Right ventricle myocardium inferior (tissue), 1 donor: ENCODE measurements at places on chromosomes 2 and 18.

DNA sequence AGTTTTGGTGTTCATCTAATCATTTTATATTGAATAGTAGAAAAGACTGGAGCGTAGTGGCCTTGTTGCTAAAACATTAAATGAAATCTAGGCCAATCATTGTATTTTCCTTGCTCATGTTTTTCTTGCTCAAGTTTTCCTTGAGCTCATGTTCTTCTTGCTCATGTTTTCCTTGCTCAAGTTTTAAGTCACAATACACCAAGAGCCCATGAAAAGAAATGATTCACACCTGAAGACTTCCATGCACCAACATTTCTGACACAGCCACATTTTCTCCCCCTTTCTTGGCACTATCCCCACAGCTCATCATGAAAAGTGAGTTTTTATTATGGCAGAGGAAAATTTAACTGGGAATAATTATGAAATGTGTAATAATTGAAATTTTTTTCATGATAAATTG lies 92.0 kb downstream of the LRP1B start:
- DNase-seq, result no peak

GRCh38 chr2:127014630-127015029 lies 92.3 kb downstream of the BIN1 start:
- no peak for DNase-seq

GRCh38 chr18:61946449-61946848 lies 53.6 kb upstream of the RNF152 start:
- DNase-seq, result no peak

GRCh38 chr2:105541189-105542050 lies 142.6 kb upstream of the FHL2 start:
- no peak for DNase-seq

DNA sequence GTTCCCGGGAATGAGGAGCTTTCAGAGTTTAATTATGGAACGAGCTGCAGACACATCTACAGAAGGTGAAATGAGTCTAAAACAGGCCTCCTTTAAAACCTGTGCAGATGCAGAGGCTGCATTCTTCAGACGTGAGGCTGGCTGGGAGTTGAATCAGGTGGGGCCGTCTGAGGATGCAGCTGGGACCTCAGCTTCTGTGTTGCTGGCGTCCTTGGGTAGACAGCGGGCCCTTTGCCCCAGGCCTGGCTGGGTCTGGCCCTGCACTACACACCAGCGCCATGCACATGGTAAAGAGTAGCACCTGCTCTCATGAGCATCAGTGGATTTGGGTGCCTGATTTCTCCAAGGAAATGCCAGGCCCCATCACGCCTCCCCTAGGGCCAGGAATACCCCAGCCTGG lies 67.3 kb downstream of the TMEM18 start:
- no peak for DNase-seq

- peak; percentile 68 for DNase-seq
These were observed 607 bp downstream of the LAMA3 start for GRCh38 chr18:23689616-23690504.

- DNase-seq, result no peak
These were observed 16.8 kb downstream of the AP1S3 start for GRCh38 chr2:223820549-223820948.

DNA sequence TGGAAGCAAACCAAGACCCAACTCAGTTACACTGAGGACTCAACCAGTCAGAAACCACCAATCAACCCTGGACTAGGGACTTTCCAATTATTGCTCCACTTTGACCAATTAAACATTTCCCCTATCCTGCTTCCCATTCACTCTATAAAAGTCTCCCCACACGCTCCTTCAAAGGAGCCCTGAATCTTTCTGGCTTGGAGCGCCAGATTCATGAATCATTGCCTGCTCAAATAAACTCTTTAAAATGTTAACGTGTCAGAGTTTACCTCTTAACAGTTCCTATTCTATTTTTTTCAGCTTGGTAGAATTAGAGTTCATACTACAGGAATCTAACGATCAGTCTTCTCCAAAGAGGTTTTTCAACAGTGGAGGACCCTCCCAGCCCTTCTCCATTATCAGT lies 20.7 kb upstream of the SULT1C2 start:
- DNase-seq, result no peak

GRCh38 chr2:180101846-180102245 lies 94.7 kb upstream of the CWC22 start:
- no peak for DNase-seq

DNA sequence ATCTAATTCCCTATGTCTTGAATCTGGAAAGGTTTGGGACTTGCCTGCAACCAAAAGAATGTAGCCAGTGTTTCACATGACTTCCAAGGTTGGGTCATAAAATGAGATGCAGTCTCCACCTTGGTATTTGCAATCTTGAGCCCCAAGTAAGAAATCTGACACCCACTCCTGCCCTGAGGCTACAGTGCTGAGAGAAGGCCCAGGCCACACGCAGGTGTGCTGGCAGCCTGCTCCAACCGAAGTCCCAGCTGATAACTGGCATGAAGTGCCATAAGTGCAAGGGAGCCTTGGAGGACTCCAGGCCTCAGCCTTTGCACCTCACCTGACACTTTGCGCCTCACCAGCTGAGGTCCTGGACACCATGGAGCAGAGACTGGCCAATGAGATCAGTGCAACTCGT lies 182.7 kb downstream of the ANAPC1 start:
- DNase-seq, result no peak

GRCh38 chr2:120826260-120826648 lies 90.6 kb downstream of the GLI2 start:
- DNase-seq, result no peak

- DNase-seq, result peak; percentile 8
These were observed 22.8 kb downstream of the ANO7 start for GRCh38 chr2:241211276-241211675.

DNA sequence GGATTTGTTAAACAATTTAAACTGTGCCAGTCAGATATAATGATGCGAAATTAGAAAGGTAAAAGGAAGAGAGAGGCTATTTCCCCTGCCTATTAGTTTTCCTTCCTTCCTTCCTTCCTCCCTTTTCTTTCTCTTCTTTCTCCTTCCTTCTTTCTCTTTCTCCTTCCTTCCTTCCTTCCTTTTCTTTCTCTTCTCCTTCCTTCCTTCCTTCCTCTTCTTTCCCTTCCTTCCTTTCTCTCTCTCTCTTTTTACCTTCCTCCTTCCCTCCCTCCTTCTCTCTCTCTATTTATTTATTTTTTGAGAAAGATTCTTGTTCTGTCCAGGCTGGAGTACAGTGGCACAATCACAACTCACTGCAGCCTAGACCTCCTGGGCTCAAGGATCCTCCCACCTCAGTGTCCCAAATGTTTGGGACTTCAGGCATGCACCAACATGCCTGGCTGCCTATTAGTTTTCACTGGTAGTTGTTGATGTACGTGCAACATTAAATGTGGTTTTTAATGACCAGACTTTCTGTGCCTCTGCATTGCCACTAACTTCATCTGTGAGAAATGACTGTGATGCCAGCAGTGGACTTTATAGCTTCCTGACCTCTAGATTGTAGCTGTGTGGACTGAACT lies 48.7 kb upstream of the NFE2L2 start:
- no peak for DNase-seq

DNA sequence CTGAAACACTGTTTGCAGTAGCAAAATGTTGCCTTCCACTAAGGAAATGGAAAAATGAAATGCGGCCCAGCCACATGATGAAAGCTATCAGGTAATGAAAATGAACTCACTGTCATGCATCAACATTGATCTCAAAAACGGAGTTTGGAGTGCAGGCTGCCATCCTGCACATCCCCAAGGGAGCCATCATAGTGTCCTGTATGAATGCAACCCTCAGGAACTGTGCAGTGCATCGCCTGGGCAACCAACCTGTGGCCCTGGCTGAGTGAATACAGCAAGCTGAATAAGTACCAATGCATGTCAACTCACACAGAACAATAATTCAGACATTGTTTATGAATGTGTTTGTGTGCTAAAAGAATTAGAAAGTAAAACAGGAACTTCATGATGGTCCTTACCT lies 23.1 kb upstream of the TXNDC2 start:
- no peak for DNase-seq

DNA sequence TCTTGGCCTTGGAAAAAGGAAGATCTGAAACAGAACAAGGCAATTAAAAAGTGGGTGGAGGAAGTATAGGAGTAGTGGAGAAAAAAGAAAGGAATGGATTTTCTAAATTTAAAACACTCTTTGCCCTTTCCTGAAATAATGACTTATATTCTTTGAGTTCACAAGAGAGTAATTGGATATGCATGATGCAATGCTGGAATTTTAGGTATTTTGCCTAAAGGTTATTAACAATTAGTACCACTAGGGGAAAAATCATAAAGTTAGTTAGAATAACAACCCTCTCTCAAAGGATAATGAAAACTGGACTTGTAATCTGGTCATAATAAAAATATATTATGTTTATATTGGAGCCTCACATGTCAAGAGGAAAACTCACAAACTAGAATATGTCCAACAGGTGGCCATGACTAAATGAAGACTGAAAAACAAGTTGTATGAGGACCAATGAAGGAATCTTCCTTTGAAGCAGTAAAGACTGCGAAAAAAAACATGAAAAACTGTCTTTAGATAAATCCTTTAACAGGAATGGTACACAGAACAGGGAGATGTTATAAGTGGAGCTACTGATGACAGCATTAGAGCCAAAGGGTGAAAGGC lies 281.8 kb downstream of the NCKAP5 start:
- no peak for DNase-seq

DNA sequence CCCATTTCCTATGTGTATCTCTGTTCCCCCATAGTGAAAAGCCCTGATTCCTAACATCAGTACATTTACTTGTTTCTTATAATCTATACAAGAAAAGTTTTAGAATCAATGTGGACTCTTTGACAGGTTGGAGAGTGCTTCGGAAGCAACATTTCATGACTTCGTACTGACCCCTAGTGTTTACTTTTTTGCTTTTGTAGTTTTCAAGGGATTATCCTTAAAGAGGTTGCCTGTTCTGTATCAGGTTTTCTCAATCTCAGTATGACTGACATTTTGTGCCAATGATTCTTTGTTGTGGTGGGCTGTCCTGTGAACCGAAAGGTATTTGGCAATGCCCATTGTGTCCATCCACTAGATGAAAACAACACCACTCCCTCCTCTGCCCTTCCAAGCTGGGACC lies 43.3 kb upstream of the SERPINB2 start:
- no peak for DNase-seq

GRCh38 chr2:25174192-25174861 lies 5.9 kb upstream of the POMC start:
- DNase-seq, result no peak

DNA sequence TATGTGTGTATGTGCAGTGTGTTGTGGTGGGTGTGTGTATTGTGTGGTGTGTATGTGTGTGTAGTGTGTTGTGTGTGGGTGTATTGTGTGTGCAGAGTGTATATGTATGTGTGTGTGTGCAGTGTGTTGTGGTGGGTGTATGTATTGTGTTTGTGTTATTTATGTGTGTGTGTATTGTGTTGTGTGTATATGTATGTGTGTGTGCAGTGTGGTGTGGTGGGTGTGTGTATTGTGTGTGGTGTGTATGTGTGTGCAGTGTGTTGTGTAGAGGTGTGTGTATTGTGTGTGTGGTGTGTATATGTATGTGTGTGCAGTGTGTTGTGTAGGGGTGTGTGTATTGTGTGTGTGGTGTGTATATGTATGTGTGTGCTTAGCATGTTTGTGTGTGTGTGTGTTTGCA lies 24.3 kb downstream of the ACKR3 start:
- no peak for DNase-seq

DNA sequence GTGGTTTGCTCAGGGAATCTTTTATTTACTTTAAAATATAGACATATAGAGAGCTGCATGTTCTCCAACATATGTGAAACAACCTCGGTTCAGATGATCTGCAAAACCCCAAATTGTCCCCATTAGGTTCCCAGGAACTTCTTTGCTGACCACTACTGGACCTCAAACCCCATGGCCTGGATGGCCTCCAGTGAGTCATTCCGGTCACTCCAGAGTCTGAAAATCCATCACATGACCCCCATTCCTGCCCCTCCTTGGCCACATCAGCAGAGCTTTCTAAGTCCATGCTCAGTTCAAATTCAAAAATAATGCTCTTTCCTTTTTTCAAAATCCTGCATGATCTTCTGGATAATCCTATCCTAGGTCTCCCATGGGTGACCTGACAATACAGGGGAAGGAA lies 271.0 kb downstream of the TNS1 start:
- no peak for DNase-seq

DNA sequence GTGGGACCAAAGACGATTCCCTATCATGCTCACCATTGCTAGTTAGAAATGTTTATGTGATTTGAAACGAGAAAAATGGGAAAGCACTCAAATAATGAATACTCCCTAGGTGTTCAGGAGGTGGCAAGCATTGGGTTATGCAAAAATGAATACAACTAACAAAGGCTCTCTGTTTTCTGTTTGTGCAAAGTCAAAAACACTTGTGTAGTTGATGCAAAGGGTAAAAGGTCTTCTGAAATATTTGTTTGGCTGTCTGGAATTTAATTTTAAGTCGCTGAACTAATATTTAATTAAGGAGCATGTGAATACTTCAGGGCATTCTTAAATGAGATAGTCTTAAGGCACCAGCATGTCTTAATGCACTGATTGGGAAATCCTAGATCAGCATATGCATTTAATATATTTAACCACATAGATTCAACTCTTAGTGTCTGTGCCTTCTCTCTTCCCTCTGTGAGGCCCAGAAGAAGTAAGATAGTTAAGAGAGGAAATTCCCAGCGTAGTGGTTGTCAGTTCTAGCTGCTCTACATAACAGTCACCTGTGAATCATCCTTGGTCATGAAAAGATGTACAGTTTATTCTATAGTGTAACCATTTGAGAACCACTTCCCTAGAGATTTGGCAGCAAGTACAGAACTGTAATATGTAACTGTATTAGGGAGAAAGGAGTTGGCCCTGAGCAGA lies 111.9 kb downstream of the EPC2 start:
- DNase-seq, result no peak

- no peak for DNase-seq
These were observed 459.8 kb downstream of the METTL4 start for GRCh38 chr18:2111456-2111855.

- DNase-seq, result no peak
These were observed 152.6 kb downstream of the IKZF2 start for GRCh38 chr2:212998626-212999359.

DNA sequence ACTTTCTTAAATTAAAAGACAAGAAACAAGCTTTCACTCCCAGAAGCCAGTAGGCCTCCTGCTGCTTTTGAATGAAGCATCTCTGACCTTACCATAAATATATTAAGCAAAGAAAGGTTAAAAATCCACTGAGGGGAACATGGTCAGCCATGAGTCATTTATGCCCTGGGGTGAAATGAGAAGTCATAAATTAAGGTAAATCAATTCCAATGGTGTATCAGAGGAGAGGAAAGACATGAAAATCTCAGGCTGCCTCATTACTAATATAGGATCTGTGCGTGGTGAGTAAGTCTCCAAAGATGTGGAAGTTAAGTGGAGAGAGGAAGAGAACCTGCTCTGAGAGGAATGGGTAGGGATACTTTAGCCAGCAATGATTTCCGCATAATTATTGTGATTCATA lies 292.3 kb upstream of the CHAC2 start:
- no peak for DNase-seq

DNA sequence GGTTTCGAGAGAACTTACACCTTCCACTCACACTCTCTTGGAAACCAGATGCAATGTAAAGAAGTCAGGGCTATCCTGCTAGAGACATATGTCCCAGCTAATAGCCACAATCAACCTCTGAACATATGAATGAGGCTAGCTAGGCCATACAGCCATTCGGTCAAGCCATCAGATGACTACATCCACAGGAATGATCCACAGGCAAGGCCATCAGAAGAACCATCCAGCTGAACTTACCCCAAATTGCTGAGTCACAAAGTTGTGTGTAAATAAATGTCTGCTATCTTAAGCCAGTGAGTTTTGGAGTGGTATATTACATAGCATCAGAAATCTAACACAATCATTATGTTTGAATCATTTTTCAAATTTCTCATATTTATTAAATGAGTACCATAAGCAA lies 5.2 kb upstream of the SPAST start:
- no peak for DNase-seq

- no peak for DNase-seq
These were observed 948.3 kb upstream of the GYPC start for GRCh38 chr2:125707611-125708010.
